ENCODE measurements at places on chromosomes 2 and 18.

GRCh38 chr2:147663153-147663961 lies 181.5 kb upstream of the ACVR2A start:
- no peak for DNase-seq

DNA sequence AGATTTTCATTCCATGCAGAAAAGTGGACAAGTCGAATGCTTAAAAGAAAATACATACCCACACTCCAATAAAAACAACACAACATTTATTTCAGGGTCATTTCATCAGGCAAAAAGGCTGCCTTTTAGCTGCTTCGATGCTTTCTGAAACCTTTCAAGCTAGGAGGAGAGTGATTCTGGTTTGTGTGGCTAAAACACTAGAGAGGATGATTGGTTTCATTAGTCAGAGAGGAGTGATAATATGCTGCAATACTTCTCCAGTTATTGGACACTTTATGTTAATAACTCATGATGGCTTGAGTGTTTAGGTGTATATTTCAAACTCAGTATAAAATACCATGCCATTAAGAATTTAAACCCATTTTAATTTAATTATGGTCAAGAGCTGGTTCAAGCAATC lies 614.0 kb downstream of the SLC4A3 start:
- DNase-seq = no peak

- DNase-seq = peak; percentile 69
These were observed 3.1 kb upstream of the GMPPA start for GRCh38 chr2:219495531-219496122.

DNA sequence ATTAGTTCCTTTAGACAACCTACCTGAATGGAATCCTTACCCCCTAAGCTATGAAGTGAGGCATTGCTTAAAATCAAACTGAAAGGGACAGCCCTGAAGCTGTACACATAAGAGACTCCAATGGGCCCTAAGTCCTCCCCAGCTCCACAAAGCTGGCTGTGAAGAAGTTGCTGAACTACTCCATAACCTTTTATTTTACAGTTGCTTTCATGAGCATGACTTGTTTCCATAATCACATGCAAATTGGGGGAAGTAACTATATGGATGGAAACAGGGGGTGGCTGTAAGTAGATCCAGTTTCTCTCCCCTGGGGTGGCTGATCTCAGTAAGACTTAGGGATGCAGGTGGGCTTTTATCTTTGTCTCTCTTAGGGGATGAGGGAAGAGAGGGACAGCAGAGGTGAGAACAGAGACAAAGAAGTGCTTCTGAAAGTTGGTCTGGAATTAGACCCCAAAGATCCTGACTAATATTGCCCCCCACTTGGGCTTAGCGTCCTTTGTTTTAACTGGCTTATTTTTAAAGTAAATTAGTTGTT lies 5.5 kb downstream of the FZD5 start:
- no peak for DNase-seq

DNA sequence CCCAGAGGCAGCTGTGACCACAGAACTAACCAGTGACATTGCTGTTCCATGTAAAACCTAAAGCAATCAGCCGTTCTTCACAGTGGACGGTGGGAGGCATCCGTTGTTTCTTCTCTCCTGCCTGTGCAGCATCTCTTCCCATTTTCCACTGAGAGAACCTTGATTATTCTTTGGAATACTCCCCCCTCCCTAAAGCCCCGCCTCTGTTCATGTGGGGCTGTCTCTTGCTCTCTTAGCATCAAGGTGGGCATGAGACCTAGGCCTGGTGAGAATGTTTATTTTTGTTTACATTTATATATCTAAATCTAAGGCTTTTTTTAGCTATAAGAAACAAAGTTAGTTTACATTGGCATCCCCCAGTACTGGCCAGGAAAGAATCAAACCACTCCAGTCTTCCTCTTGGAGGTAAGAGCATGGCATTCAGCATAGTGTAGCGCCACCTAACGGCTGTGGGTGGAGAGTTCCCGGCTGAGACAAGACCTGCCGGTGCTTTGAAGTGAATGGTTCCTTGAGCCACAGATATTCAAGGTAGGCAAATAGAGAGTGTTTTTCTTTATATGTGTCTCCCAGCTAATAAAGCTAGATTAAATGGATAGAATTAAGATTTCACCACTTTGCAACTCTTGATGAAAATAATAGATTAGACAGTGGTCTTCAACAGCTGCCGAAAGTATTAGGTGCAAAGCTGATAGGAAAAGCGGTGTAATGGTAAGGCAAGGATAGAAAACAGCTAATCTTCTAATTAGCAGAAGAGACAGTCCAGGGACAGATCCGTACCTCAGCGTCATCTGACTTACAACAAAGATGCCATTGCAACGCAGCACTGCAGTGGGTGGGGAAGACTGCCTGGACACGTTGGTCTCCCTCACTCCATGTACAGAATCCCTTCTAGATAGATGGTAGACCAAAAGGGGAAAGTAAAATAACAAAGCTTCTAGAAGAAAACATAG lies 219.6 kb upstream of the RAB12 start:
- DNase-seq = peak; percentile 88

DNA sequence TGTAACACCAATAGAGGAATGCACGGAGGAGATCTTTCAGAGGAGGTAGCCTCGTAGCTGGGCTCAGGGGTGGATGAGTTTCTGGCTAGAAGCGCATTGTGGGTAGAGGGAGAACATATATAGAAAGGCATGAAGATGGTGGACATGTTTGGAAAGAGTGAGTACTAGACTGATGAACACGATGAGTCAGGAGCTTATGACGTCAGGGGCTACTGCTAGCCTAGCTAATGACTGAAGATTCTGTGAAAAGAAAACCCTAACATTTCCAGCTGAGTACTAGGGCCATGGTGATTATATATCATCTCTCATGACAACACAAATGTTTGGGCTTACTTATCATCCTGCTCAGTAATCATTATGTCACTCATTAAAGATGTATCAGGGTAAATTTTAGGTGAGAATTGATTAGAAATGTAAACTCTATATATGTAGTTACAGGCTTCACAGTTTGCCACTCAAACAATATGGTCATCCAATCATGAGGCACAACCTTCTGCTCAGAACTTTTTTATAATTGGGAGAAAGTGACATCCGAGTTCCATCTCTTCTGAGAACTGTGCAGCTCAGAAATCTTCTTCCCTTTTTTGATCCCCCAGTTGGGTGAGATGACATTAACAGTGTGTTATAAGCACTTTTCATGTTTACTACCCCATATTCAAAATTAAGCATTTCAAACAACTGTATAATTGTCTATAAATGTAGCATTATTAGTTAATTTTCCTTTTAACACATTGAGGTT lies 22.2 kb upstream of the IL1RN start:
- DNase-seq = peak; percentile 26

GRCh38 chr2:177241711-177242120 lies 22.8 kb downstream of the NFE2L2 start:
- peak; percentile 56 for DNase-seq

DNA sequence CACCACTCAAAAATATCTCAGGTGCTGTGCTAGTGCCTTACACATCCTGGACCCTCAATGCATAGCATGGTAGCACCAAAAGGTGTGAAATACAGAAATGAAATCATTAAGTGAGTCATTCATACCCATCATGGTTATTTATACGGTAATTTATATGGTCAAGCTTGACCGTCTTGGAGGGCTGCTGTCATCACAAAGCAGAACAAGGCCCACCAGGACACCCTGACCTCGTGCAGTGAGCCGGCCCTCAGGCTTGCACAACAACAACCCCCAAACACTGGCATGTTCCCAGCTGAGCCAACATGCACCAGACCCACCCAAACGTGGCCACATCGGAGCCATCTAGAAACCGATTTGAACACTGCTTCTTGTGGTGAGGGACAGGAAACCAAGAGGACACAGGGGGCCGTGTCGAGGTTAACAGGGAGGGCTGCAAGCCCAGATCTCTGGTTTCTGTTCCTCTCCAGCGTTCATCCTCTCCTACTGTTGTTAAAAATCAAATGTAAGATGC lies 378.5 kb upstream of the ID2 start:
- DNase-seq = no peak

DNA sequence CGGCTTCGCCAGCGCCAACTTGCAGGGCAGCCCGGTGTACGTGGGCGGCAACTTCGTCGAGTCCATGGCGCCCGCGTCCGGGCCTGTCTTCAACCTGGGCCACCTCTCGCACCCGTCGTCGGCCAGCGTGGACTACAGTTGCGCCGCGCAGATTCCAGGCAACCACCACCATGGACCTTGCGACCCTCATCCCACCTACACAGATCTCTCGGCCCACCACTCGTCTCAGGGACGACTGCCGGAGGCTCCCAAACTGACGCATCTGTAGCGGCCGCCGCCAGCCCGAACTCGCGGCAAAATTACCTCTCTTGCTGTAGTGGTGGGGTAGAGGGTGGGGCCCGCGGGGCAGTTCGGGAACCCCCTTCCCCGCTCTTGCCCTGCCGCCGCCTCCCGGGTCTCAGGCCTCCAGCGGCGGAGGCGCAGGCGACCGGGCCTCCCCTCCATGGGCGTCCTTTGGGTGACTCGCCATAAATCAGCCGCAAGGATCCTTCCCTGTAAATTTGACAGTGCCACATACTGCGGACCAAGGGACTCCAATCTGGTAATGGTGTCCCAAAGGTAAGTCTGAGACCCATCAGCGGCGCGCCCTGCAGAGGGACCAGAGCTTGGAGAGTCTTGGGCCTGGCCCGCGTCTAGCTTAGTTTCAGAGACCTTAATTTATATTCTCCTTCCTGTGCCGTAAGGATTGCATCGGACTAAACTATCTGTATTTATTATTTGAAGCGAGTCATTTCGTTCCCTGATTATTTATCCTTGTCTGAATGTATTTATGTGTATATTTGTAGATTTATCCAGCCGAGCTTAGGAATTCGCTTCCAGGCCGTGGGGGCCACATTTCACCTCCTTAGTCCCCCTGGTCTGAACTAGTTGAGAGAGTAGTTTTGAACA lies 15.1 kb downstream of the HOXD3 start:
- no peak for DNase-seq

DNA sequence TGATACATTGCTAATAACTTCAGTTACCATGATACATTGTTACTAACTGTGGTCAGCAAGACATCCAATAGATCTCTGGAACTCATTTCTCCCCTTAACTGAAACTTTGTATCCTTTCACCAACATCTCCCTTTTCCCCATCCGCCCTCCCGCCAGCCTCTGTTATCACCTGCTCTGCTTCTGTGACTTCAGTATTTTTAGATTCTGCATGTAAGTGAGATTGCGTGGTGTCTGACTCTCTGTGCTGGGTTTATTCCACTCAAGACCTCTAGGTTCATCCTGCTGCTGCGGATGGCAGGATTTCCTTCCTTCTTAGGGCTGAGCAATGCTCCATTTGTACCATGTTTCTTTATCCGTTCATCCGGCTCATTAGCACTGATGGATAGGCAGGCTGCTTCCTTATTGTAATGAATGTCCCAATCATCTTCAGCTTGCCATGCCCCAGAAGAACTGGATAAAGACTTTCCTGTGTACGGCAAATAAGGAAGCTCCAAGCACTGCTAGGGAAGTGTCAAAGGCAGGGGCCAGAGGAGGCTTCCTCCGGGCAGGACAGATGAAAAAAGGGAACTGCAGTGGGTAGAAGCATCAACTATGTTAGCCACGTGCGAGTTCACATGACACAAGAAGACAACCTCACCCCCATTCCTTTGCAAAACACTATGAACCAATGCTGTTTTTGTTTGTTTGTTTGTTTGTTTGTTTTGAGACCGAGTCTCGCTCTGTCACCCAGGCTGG lies 113.4 kb downstream of the EIPR1 start:
- no peak for DNase-seq

- peak; percentile 36 for DNase-seq
These were observed 68.8 kb downstream of the MAP4K4 start for GRCh38 chr2:101766337-101766736.

- peak; percentile 32 for DNase-seq
These were observed 83.9 kb downstream of the RPE start for GRCh38 chr2:210086292-210086691.

GRCh38 chr2:96864343-96865091 lies 5.4 kb downstream of the SEMA4C start:
- DNase-seq = no peak

DNA sequence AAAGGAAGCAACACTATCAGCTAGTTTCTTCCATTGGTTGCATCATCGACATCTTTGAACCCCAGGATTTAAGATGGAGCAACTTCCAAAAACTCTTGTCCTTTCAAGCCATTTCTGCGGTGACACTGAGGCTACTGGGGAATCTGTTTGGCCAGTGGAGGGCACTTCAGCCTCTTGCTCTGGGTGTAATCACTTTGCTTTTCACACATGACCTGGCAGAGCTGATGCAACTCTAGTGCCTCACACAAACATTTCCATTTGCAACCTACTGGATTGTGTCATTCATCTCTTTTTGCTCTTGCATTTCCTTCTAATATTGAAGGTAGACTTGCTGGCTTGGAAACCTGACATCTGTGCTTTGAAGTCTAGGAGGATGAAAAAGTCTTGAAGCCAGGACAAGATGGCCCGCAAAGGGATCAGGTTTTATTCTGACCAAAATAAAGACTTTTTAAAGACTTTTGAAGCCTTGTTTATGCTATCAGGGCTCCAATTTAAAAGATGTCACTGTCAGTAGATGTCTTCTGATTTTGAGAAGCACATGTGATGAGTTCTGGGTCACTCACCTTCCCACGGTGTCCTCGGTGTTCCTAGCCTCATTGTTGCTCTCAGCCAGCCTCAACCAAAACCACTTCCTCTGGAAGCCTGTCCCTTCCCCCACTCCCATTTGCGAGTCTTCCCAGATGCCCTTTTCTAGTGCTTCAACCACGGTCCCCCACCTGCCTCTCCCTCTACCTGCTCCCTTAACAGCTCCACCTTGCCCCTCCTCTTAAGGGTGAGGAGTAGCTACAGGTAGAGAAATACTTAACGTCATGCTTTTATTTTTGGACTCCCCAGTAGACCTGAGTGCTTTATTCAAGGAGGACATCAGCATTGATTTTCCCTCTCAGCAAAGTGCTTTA lies 69.7 kb upstream of the KCNE4 start:
- peak; percentile 88 for DNase-seq

GRCh38 chr2:20104900-20105545 lies 53.6 kb upstream of the LAPTM4A start:
- no peak for DNase-seq

DNA sequence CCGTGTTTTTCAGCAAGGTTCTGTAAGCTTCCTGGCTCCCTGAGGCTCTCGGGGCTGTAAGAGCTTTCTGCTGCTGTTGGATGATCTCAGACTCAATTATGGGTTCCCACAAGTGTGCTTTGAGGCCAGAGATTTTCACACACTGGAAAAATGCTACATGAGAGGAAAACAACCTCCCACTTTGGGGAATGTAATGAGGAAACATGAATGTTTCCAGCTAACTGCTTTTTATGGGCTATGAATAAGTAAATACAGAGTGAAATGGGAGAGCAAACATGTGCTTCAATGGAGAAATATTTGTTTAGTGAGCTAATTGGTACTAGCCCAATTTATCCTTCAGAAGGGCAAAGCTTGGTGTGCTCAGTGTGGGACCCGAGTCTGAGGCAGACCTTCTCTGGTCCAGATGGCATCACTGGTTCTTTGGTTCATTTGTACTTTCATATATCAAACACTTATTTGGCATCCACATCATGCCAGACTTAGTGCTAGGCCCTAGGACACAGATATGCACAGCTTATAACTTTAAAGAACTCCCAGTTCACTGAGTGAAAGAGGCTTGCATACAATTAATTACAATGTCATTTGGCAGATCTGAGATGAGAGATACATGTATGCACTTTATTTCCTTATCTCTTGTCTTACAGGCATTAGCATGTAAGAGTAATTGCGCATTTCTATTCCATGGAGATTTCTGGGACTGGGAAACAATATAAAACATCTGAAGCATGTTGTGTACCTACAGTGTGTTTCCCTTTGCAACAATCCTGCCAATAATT lies 248.8 kb downstream of the RDH14 start:
- no peak for DNase-seq

Measured in cardiac fibroblast (primary cell).